ENCODE measurements at places on chromosomes 13 and 19. TPM values are rescaled to one million over a fixed set of nuclear protein-coding genes. Genes with fewer than 3 reads are reported as not detected.

PEAK3 gene
- total RNA-seq, result not detected

TBXA2R gene
- total RNA-seq, result 0.42 TPM

LPAR2 gene
- 20.7 TPM for total RNA-seq

ZNF221 gene
- 0.89 TPM for total RNA-seq

CAMSAP3 gene
- total RNA-seq, result 0.30 TPM

C13orf42 gene
- total RNA-seq, result not detected

MUC16 gene
- total RNA-seq, result not detected

ZNF799 gene
- 3.6 TPM for total RNA-seq

SMIM17 gene
- not detected for total RNA-seq

GDF15 gene
- total RNA-seq, result not detected

CEACAM21 gene
- 32.2 TPM for total RNA-seq

CYP2S1 gene
- total RNA-seq, result 1.9 TPM

MCEMP1 gene
- not detected for total RNA-seq

ZNF90 gene
- 17.6 TPM for total RNA-seq

ZNF44 gene
- total RNA-seq, result 5.9 TPM

KIR2DL3 gene
- not detected for total RNA-seq

PRMT1 gene
- total RNA-seq, result 394 TPM

CYP2F1 gene
- not detected for total RNA-seq

HSPH1 gene
- total RNA-seq, result 150 TPM

POSTN gene
- not detected for total RNA-seq

BRCA2 gene
- total RNA-seq, result 17.3 TPM

CCL25 gene
- not detected for total RNA-seq

All from activated naive CD4-positive, alpha-beta T cell treated with anti-CD3 and anti-CD28 coated beads for 36 hours (primary cell).